ENCODE measurements at places on chromosomes 6 and 20. TPM values are rescaled to one million over a fixed set of nuclear protein-coding genes. Genes with fewer than 3 reads are reported as not detected.
A peak's percentile ranks its signal among the peaks of the same experiment; 100 is the strongest.

Gene IRF4
- 0.56 TPM for polyA plus RNA-seq

Gene HLA-DQA1
- 9.5 TPM for polyA plus RNA-seq

DNA sequence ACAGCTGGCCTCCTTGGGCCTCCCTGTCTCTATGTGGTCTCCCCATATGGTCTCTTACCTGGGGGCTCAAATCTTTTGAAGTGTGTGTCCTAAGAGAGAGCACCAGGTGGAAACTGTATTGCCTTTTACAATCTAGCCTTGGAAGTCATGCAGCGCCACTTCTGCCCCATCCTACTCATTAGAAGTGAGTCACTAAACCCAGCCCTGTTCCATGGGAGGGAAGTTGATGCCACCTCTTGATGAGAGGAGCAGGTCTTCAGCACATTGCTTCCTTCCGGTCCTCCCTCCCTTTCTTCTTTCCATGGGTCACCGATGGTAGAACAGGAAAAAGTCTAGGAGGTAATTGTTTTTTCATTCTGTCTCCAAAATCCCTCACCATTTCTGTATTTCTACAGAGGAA, 156.3 kb downstream of the FOXA2 start:
- DNase-seq = no peak

DNA sequence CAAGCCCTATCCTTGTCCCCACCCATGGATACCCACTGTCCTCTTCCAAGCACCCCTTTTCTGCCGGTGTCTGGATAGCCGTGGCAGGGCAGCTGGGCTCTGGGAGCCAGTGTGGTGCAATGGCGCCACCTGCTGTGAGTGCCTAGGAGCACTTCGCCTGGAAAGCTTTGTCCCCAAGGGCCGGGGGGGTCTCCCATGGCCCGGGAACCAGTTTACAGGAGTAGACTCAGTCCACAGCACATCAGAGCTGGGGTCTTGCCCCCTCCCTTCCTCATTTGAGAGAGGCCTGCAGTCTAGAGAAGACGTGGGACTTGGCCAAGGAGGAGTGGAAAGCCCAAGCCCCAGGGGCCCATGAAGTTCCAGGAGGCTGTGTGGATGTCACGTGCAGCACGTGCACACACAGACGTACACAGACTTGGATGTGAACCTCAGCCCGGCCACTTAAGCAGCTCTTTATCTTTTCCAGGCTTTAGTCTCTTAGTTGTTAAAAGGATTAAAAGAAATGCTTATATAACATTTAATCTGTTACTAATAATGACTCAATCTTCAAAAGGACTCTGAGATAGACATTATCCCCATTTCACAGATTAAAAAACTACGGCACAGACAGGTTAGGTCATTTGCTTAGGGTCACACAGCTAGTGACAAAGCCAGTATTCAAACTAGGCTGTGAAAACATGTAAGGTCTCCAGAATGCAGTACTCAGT, 40.9 kb upstream of the CDH22 start:
- DNase-seq = peak; percentile 84
